Activated T-cell treated with anti-CD3 and anti-CD28 coated beads, Interleukin-2, amount 50 U/mL, for 4 hours (primary cell): ENCODE measurements at places on chromosomes 2 and 18.
A peak's percentile ranks its signal among the peaks of the same experiment; 100 is the strongest.

DNA sequence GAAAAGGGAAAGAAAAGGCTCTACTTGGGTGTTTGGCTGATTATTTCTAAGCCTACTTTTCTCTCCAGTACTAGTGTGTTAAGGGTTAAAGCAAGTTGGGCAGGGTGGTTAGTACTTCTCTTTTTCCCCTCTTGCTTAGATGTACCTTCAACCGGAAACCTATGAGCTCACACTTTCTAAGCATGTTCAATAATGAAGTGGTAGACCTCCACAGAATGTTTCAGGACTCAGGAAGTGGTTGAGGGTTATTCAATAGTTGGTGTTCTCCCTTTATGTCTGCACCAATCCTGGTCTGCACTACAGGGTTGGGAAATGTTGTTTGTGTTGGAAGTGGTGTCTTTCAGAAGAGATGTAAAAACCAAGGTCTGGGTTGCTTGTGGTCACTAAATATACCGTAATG is 137.1 kb downstream of the ZEB2 start:
- no peak for DNase-seq

DNA sequence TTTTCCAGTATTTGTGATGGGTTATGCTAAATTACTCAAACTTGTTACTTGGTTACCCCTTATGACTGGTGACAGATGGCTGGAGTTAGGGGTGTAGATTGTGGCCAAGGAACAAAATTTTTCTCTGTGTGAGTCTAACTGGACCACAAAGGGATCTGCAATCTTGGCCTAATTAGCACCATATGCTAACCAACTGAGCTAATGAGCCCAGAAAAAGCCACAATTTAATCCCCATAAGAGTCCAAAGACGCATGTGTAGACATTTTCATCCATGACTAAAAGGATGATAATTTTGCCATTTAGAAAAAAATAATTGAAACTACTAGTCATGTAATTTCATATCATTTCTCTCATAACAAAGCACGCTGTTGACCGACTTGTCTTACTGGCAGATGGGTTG is 151.2 kb downstream of the ABCA12 start:
- no peak for DNase-seq

DNA sequence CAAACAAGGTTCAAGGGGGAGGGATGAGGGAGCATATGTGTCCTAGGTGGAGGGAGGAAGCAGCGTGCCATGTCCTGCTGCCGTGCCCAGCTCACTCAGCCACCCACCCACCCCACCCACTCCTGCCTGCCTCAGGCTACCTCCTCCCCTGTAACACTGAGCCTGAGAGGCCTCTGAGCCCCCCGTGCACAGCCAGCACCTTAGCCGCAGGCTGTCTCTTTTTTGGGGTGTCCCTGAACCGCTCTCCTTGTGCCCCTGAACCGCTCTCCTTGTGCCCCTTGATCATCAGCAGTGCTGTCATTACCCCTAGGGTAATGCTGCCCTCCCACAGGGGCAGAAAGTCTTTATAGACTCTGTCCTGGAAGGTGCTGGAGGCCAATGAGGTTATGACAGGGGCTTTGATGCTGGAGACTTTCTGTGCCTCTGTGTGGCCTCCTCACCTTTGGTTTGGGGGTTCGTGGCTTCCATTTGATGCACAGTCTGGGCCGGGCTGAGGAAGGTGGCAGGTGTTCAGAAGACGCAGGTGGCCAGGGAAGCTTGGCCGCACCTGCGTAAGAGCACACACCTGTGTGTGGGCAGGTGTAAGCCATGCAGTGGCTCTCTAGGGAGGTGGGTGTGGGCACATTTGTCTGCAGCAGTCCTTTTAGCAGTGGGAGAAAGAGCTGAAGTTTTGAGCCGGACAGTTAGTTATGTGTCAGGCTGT is 140.0 kb downstream of the SEPTIN10 start:
- DNase-seq = no peak

GRCh38 chr18:77101410-77102258 is 30.9 kb downstream of the MBP start:
- peak; percentile 25 for DNase-seq

GRCh38 chr2:172239944-172240590 is 137.4 kb upstream of the DLX2 start:
- DNase-seq = no peak

DNA sequence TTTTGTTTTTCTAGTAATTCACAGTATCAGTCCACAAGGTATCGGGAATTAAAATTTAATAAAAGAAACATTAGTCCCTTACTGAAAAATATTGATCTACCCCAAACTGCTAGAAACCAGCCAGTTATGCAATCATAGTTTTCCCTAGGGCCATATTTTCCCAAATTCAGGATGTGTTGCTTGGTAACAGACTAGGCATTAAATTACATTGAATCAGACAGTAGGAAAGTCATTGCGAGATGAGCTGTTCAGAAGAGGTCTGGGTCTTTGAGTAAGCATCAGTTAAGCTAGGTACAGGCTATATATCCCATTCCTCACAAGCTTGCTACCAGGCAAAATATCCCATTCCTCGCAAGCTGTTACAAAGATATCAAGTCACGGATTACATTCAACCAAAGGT is 123.0 kb upstream of the CCDC150 start:
- DNase-seq = no peak

GRCh38 chr2:46003903-46004473 is 293.2 kb upstream of the EPAS1 start:
- DNase-seq = no peak

DNA sequence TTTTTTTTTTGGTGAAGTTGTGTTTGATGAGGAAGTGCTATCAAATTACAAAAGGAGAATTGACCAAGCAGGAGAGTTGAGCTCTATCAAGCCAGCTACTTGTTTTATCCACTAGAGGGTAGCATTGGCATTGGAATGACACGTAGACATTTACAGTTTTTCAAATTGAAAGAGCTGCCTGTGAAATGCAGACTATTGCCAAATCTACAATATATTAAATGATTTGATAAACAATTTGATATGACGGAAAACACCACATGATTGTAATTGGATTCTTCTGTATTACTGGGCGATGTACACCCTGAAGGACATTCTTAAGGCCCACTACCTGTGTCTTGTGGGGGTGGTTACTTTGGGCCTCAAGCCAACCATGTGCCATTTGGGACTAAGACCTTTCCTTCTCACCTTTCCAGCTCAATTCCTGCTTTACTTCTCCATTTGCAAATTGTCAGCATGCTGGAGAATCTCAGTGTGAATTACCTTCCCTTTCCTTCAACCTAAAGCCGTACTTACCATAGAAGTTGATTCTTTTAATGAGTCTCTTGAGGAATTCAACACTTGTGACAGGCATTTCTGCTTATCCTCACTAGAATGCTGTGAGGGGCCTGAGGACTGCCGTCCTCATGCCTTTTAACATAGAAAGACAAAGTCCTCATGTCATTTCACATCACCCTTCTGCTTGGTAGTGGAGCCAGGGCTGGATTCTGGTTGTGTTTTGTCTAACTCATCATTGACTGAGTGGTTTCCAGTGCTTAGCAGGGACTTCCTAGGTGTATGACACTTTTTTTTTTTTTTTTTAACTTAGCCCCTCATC is 134.8 kb upstream of the THUMPD2 start:
- no peak for DNase-seq

GRCh38 chr2:240579771-240580614 is 6.5 kb upstream of the CAPN10 start:
- DNase-seq = peak; percentile 69

GRCh38 chr2:181123798-181124231 is 143.4 kb downstream of the UBE2E3 start:
- peak; percentile 24 for DNase-seq

DNA sequence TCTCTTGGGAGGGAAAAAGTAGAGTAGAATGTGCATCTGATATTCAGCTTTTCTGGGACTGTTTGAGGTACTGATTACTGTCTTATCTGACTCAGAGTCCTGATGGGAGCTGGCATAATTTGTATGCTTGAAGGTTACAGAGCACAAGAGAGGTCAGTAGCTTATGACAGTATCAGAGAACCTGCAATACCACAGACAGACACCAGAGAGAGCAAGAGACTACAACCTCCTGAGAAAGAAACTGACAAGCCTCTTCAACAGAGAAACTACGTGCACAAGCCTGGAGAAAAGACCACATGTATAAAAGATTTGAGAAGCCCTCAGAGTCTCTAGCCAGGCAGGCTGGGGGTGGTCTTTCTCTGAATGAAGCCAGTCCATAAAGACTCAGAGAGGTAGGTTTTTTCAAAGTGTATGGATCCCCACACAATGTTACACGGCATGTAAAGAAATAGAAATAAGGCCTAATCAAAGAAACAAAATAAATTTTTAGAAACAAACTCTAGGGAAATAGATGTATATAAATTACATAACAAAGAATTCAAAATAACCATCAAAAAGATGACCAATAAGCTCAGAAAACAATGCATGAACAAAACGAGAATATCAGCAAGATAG is 568.3 kb downstream of the LRRTM4 start:
- no peak for DNase-seq

- DNase-seq = no peak
Measured at GRCh38 chr2:166373951-166374350, 1.8 kb downstream of the SCN9A start.

DNA sequence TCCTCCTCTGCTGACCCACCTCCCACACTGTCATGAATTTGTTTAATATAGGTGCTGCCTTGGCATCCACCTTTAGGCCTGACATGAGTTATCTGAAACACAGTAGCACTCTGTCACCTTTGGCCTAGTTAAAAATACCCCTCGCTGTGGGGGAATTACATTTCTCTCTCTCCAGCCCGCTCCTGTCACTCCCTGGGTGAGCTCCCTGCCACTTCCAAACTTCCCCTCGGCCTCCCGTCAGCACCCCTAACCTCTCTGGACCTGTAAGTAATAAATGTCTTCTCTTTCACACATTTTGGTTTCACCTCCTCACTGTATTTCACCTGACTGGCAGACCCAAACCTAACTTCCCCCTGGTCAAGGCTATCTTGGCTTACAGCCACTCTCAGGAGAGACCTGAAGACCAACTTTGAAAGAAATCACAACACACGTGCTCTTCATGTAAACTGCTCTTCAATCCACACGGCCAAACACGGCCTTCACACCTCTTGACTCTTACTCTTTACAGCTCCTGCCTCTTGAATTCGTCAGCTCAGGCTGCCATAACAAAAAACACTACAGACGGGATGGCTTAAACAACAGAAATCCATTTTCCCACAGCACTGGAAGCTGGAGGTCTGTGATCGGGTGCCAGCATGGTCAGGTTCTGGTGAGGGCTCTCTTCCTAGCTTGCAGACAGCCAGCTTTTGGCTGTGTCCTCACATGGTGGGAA is 28.3 kb downstream of the REEP1 start:
- DNase-seq = no peak

GRCh38 chr2:111534910-111535352 is 349.1 kb downstream of the ANAPC1 start:
- no peak for DNase-seq

GRCh38 chr2:228446734-228447133 is 265.2 kb upstream of the SPHKAP start:
- DNase-seq = no peak

- no peak for DNase-seq
Measured at GRCh38 chr2:233075966-233076339, 15.8 kb downstream of the INPP5D start.

DNA sequence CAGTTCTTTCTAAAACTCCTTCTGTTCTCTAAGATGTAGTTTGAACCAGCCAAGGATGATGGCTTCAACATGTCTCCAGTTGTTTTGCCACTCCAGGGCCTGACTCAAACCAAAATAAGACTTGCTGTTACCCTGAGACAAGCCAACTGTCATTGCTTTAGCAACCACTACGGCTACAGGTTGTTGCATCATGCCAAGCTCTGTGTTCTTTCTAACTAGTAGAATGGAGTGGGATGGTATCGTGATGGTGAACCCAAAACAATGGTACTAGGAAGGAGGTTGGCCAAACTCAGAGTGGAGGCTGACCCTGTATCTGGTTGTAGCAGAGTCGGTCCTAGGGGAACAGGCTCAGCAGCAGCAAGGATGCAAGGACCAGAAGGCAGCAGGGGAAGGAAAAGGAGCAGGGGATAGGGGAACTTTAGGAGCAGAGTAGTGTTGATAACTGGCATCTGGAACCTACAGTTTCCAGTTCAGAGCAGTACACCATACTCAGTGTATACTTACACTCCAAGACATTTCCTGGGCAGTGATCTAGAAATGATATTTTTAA is 51.6 kb downstream of the PDK1 start:
- DNase-seq = no peak

DNA sequence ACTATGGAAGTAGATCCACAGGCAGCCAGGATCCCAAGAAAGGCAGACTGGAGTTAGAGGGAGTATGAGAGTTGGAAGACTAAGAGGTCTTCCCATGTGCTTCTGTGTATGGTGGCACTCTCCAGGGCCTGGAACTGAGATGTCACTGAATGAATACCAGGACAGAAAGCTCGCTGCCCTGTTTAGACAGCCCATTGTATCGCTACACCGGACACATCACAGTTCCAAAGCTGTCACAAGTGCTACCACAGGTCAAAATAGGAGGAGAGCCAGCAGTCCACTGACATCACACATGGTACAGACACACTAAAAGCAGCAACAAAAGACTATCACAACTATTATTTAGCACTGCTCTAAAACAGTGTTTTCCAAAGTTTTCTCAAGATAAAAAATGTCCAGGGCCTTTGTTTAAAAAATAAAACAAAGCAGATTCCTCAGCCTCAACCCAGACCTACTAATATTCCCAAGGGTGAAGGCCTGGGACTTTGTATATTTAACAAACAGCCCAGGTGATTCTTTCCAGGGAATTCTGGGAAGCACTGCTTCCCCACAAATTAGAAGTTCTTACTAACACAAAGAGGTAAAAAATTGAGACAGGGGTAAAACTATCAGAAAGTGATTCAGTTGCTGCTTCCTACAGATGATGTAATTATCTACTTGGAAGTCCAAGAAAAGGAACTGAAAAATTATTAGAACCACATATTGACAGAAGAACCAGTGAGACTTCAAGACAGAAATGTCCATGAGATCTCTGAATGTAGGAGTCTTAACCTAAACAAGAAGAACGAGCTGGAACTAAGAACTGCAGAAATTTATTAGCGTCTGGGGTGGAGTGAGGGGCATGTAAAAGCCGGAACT is 116.0 kb downstream of the DTNB start:
- DNase-seq = no peak

GRCh38 chr2:194104687-194105086 is 1552.3 kb upstream of the SLC39A10 start:
- DNase-seq = no peak

DNA sequence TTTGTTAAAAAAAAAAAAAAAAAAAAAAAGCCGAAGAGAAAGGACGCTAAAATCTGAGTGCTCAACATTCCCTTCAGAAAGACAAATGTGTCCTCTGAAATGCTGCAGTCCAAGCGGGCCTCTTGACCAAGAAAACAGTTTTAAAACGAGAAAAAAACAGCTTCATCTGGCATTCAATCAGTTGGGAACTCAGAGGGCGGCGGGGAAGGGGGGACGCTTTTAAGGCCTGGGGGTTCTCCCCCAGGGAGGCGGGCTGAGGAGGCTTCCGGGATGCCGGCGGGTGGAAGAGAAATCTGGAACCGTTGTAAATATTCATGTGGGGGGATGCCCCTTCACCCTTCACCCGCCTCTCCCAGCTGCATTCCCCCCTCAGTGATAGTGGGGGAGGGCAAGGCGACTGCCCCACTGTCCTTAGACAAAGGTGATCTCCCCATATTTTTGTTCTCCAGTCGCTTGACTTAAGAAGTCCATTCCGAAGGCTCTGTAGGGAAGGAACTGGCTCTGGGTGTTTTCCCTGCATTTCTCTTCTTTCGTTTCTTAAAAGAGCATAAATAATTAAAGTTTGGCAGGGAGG is 3.3 kb upstream of the HOXD11 start:
- no peak for DNase-seq
